NCI-H1694 (cell line): ENCODE measurements at places on chromosomes 7 and 10.

DNA sequence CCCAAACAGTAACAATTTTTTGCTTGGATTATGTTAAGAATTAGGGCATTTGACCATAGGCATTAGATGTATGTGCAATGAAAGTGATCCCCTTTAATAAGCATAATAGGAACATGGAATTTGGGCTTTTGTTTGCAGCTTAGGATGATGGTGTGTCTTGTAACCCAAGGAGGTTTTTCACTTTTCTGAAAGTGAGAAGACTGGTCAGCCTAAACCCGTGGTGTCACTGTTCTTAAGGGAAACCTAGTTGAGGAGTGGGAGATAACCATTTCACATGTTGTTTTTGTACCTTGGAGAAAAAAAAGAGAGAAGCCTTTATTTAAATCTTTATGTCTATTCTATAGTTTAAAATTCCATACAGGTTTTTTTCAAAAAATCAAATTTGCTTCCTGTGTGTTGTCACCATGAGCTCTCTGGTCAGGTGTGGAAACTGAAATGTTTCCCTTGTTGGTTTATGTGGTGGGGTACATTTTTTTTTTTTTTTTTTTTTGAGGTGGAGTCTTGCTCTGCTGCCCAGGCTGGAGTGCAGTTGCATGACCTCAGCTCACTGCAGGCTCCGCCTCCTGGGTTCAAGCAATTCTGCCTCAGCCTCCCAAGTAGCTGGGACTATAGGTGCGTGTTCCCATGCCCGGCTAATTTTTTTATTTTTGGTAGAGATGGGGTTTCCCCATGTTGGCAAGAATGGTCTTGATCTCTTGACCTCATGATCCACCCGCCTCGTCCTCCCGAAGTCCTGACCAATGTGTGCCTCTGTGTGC lies 7.7 kb downstream of the CCM2 start:
- DNase-seq = no peak

GRCh38 chr7:151024435-151025056 lies at the start of gene ATG9B:
Gene ATG9B, minus strand, starts transcription at chr7:151024494. Its CDS starts 71 bp downstream, at chr7:151024423.
- DNase-seq = no peak

DNA sequence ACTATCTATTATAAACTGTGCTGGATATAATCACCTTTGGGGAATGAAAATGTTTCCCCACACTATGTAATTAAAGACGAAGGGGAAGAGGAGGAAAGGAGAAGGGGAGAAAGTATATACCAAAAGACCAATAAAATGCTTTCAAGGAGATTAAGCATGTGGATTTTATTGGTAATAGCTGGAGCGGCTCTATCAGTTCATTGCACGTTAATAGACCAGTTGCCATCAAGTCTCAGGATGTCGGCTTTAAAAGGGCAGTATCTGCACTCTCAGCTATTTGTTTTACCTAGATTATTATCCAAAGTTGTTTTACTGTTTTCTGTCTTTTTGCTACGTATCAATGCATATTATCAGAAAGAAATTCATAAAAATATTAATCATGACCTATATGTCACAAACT lies 9.0 kb downstream of the ETV1 start:
- no peak for DNase-seq

GRCh38 chr7:3486841-3487240 lies 185.8 kb downstream of the SDK1 start:
- DNase-seq = no peak

DNA sequence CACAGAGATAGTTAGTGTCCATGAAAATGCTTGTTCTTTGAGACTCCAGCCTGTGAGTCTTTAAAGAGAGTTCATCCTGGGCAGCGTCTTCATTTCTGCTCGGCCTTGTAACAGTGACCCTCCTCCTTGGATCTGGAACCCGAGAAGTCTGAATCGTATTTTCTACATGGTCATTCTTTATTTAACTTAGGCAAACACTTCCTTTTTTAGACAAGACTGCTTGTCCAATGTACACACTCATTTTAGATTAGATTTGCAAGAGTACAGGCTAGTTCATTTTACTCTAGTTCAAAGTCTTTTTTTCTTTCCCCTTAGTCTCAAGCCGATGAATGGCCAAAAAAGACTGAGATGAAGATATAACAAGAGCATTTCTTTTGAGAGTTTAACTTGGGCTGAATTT lies 133.5 kb downstream of the CHN2 start:
- no peak for DNase-seq

DNA sequence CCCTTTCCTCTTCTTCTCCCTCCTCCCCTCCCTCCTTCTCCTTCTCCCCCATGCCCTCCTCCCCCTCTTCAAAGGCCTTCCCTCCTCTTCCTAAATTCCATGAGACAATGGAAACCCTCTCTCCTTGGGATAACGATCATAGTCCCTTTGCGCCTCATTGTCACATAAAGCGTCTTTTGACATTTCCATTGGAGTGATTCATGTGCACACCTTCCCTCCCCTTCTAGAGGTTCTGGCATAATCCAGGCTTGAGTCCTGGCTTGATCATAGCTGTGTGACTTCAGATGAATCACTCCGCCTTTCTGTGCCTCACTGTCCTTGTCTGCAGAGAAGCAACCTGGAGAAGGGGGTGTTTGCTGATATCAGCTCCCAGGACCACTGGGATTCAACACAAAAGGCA lies 204.2 kb downstream of the TNS3 start:
- DNase-seq = no peak

DNA sequence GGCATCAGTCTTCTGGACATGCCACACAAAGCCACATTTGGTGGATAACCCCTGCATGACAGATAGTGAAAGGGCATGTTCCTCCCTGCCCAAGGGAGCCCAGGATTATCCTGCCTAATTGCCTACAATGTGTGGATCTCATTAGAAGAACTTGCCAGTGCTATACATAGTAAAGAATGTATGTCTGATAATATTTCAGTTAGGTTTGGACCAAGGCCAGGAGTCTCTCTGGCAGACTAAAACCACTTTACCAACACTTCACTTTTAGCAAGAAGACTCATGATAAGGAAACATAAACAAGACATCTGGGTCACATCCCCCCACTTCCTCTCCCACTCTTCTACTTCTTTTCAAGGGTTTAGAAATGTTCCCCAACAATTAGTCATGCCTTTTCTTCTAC lies 196.7 kb downstream of the MTERF1 start:
- DNase-seq = no peak

- no peak for DNase-seq
Measured at GRCh38 chr7:93016681-93017381, 100.9 kb downstream of the SAMD9 start.

- DNase-seq = no peak
Measured at GRCh38 chr10:102505462-102506115, 1.8 kb downstream of the SUFU start.

- no peak for DNase-seq
Measured at GRCh38 chr10:93710333-93710909, 8.0 kb upstream of the FRA10AC1 start.

GRCh38 chr10:60140651-60141632 lies 234.6 kb upstream of the CCDC6 start:
- no peak for DNase-seq

DNA sequence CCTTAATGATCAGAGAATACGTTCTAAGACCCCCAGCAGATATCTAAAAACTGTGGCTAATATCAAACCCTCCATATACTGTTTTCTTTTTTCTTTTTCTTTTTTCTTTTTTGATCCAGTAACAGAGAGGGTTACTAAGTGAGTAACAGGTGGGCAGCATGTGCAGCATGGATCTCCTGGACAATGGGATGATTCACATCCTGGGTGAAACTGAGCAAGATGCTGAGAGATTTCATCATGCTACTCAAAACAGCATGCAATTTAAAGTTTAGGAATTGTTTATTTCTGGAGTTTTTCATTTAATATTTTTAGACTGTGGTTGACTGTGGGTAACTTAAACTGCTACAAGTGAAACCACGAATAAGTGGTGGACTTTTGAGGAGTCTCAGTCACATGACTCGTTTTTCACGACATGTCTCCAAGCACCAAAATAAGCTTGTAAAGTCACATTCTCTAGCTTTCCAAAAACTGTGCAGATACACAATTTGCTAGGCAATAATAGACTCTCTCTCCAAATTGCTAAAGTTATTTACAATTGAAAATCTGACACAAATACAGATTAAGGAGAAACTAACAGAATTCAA lies 716.2 kb downstream of the NXPH1 start:
- DNase-seq = no peak

- no peak for DNase-seq
Measured at GRCh38 chr10:30974773-30975415, 56.8 kb downstream of the ZNF438 start.

- DNase-seq = no peak
Measured at GRCh38 chr7:81165070-81165469, 246.2 kb upstream of the SEMA3C start.

GRCh38 chr7:46838463-46838862 lies 743.4 kb downstream of the TNS3 start:
- no peak for DNase-seq

- peak; percentile 20 for DNase-seq
Measured at GRCh38 chr7:99374111-99375064, at the start of gene ARPC1B. Gene ARPC1B, plus strand, starts transcription at chr7:99374730. Its CDS starts 10,985 bp downstream, at chr7:99385715.
